ENCODE measurements at places on chromosomes 7 and 10.

DNA sequence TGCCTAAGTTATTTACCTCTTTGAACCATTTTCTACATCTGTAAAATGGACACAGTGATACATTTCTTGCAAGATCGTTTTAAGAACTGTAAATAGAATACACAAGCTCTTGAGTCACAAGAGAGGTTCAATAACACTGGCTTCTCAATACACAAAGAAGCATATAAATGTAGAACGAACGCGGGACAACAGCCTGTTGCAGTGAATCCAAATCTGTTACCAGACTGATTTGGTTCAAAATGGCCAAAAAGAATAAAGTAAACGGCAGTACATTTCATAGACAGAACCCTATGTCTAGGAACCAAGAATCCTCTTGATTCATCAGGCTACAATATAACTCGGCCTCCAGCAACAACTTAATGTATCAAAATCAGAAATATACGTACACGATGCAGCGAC lies 701 bp downstream of the MTPAP start:
- DNase-seq = no peak

DNA sequence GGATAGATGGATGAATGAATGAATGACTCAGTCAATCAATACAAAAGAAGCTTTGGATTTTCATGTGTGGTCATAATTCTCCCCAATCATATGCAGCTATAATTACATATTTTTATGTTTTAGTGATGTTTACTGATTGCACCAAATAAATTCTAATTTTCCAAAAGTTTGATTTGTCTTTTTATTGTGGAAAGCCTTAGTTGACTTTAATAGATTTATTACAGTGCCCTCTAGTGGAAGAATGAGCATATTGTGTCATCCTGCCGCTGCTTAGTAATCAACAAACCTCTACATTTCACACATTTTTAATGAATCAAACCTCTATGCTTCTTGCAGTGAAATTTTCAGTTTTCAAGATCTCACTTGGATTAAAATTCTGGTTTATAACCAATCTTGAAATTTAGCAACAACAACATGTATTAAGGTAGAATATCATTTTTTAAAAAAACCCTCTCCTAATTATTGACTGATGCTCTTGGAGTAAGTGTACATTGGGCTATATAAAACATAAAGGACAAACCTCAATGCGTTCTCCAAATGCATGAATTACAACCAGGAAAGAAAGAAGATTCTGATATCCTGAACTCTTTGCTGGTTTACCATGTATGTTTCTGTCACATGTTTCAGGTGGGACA lies 55.6 kb upstream of the PNLIP start:
- DNase-seq = no peak

- DNase-seq = no peak
These were observed 56.4 kb upstream of the MTPN start for GRCh38 chr7:136033413-136034031.

- no peak for DNase-seq
These were observed 61.6 kb downstream of the ZNF277 start for GRCh38 chr7:112267944-112268691.
